T-helper 1 cell treated with Interleukin-12 subunit alpha and Interleukin-12 subunit beta and Interleukin-4 antibody, amounts not matched to agents 30 ng/mL and 1 ng/mL, for 36 hours (primary cell): ENCODE measurements at places on chromosomes 2 and 18. TPM values are rescaled to one million over a fixed set of nuclear protein-coding genes. Genes with fewer than 3 reads are reported as not detected.

Gene IMPA2
- 11.3 and 14.3 TPM in 2 replicates for total RNA-seq

Gene BCL2L11
- 119 and 126 TPM in 2 replicates for total RNA-seq

Gene SATB2
- 0.10 TPM in 2 replicates for total RNA-seq

Gene CAD
- total RNA-seq = 68.3 and 72.3 TPM in 2 replicates

Gene RGPD4
- 0.05 TPM in 1 of 2 replicates, not detected in the other for total RNA-seq

Gene DOK6
- total RNA-seq = not detected in 2 replicates
